ENCODE measurements at places on chromosomes 6 and 20.

GRCh38 chr6:146775220-146775619 is 176.4 kb downstream of the ADGB start:
- DNase-seq = no peak

- DNase-seq = no peak
Measured at GRCh38 chr20:47187450-47188195, 168.9 kb downstream of the ZMYND8 start.

DNA sequence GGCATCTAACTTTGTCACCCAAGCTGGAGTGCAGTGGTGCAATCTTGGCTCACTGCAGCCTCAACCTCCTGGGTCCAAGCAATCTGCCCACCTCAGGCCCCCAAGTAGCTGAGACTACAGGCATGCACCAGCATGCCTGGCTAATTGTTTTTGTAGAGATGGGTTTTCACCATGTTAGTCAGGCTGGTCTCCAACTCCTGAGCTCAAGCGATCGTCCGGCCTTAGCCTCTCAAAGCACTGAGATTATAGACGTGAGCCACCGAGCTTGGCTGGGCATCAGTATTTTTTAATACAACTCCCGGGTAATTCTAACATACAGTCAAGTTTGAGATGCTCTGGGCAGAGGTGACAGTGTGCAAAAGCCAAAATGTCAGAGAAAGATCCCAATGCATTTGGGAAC is 73.5 kb downstream of the NFATC2 start:
- no peak for DNase-seq

GRCh38 chr6:139702706-139703105 is 328.3 kb upstream of the CITED2 start:
- DNase-seq = no peak

DNA sequence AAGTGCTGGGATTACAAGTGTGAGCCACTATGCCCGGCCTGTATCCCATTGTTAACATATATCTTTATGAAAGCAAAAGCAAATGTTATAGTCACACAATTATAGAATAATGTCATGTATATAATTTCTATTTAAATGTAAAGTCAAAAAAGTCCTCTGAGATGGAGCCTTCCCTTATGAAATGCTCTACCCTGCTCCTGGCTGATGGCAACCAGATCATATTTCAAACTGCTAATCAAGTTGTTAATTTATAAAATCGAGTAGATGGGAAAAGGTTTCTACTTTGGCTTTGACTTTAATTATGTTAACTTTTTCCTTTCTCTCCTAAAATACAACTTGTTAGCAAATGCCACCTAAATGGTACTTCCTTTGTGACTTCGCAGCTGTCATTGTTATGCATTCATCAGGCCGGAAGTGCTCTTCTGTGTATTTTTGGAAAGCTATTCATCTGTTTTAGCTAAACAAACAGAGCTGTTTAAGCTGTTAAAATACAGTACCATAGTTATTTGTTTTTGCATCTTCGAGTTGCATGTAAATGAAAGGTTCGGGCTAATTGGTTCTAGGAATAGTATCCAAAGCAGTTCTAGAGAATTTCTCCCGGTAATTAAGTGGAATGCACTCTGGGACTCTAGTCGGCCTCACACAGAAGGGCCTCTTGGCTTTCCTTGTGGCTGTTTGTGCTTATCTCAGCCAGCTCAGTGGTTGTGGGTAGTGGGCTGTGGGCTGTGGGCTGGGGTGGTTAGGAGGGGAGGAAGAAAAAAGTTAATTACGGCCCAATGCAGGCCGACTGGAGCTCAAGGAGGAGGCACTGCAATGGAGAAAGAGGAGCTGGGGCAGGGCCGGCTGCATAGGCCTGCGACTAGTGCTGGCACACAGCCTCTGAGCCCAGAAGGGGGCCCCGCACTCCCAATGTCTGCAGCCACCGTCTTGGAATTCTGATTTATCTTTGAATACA is 34.8 kb downstream of the SLC35D3 start:
- DNase-seq = no peak

GRCh38 chr6:170024940-170025339 is 265.9 kb downstream of the DLL1 start:
- no peak for DNase-seq

DNA sequence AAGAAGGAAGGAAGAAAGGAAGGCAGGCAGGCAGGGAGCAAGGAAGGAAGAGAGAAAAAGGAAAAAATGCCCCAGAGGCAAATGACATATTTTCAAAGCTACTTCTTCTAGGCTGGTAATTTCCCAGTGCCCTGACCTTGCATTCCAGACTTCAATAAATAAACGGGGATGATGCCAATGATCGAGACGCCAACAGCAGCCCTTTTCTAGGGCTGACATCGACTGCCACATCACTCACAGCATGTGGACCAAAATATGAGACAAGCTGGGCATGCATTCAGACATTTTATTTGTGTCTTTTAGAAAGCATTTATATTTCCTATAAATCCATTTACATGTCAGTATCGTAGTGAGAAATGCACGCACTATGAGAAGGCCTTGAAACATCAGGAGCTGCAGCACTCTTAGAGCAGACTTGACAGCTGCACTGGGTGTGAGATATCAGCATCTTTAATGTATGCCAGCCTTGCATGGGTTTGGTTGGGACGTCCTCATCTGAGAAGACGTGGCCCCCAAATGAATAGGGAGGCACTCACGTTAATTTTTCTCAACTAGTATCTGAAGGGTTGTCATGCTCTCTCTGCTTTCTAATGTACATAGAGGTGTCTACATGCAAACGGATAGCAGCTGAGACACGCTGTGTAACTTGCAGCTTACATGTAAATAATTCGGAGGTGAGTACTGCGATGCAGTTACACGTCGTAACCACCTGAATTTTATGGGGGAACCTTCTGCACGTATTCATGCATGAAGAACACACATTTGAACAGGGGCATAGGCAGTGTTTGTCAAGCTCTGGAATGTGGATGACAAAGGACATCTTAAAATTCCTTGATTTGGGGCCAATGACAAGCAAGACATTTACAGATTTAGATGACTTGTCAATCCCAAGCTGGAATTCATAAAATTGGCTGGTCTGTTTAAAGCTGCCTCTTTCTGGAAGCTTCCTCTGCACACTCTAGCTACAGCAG is 149.1 kb upstream of the AGPAT4 start:
- DNase-seq = no peak

GRCh38 chr6:20631549-20631924 is 97.3 kb downstream of the CDKAL1 start:
- no peak for DNase-seq

- DNase-seq = no peak
Measured at GRCh38 chr6:147195510-147195909, 8.7 kb upstream of the STXBP5 start.

GRCh38 chr6:111774346-111774703 is 98.9 kb downstream of the FYN start:
- peak; percentile 8 for DNase-seq

DNA sequence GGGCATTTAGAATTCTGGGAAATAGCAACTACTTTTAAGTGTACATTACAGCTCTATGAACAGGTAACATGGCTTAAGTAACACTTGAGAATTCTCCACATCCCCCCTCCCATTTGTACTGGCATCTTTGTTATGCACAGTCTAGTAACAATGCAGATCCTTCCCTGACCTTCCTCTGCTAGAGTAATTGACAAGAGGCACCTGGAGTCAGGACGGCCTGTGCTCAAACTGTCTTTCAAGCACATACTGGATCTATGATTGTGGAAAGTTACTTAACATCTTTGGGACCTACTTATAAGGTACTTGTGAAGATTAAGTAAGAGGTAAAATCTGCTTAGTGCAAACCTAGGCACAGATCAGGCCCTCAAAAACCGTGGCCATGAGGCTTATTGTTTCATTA is 21.9 kb upstream of the GSTA3 start:
- DNase-seq = no peak

- no peak for DNase-seq
Measured at GRCh38 chr20:57469418-57470211, 55.3 kb downstream of the CTCFL start.

DNA sequence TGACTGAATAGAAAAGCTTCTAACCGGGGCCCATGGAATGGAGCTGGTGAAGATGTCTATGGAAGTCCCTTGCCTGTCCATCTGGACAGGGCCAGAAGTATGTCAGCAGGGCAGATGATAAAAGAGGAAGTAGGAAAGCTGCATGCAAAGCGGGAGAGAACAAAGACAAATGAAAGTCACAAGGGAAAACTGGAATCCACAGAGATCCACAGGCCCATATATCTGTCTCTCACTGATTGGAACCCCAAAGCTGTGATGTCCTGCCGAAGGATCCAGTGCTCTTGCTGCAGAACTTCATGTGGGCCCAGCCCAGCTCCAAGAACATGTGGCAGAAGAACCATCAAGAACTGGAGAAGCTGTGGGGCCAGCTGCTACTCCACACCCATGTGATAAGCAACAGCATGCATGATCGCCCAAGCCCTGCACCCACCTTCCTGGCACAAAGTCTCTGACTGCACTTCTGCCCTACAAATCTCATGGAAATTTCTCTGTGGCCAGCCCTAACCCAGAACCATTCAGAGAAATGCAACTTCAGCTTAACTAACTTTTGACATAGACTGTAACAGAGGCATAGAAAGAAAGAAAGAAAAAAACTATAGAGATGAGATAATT is 716.0 kb downstream of the KIF16B start:
- DNase-seq = no peak

GRCh38 chr6:166927935-166928643 is 28.3 kb downstream of the RNASET2 start:
- DNase-seq = no peak

DNA sequence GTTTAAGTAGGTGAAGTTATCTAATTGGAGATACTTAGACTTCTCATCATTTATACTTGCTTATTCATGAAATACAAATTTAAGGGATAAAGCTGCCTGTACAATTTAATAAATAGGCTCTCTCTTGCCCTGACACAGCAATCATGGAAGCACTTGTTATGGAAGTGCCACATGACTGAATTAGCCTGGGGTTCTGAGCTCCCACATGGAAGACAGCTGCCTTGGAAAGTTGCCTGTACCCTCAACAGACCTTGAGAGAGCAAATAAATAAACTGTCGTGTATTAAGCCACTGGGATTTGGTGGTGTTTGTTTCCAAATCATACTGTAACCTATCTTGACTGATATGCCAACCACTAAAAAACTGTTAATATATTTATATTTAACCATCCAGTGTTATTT is 87.0 kb upstream of the RSPO3 start:
- no peak for DNase-seq

DNA sequence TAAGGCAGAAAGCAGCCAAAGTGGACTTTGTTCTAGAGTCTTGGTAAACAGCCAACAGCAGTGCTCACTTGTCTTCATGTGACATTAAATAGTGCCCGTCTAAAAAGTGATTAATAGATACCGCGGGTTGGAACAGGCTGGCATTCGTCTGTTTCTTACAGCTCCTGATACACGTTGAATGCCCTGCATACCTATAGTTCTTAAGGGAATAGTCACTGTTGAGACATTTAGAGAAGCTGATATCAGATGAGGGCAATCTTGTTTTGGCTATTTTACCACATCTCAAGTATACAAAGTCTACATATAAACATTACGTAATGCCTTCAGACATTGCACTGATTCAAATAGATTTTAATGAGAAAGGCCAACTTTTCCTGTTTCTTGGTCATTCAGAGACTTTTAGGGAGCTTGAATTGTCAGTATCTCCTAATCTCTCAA is 374.9 kb upstream of the FLRT3 start:
- DNase-seq = no peak

- DNase-seq = no peak
Measured at GRCh38 chr6:170007468-170008293, 256.3 kb downstream of the ERMARD start.

- no peak for DNase-seq
Measured at GRCh38 chr6:145569140-145569539, 166.2 kb downstream of the EPM2A start.

- no peak for DNase-seq
Measured at GRCh38 chr20:20369250-20370093, 1.6 kb downstream of the INSM1 start.

DNA sequence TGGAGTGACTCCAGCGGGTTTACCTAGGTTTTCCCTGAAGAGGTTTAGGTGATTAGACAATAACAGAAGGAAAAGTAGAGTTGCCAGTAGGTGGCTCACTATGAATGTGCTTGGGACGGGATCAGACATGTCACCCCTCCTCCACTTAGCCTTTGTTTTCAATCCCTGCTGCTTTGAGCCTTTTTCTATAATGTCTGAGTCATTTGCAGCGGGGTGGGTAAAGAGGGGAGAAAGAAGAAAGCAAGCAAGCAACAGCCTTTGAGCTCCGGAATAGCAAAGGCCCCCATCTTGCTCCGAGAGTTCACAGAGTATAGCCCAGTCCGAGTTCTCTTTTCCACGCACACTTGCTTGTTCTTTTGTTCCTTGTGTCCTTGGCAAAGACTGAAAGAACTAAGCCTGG is 129.1 kb downstream of the PACRG start:
- peak; percentile 3 for DNase-seq

- no peak for DNase-seq
Measured at GRCh38 chr6:27205375-27206278, 41.9 kb upstream of the PRSS16 start.
